GM19239 (cell line): ENCODE measurements at places on chromosomes 7 and 10.
A peak's percentile ranks its signal among the peaks of the same experiment; 100 is the strongest.

GRCh38 chr10:132961787-132962622 is 19.6 kb upstream of the CFAP46 start:
- DNase-seq, result peak; percentile 61

- no peak for DNase-seq
Measured at GRCh38 chr10:126350216-126350992, 37.9 kb downstream of the ADAM12 start.

DNA sequence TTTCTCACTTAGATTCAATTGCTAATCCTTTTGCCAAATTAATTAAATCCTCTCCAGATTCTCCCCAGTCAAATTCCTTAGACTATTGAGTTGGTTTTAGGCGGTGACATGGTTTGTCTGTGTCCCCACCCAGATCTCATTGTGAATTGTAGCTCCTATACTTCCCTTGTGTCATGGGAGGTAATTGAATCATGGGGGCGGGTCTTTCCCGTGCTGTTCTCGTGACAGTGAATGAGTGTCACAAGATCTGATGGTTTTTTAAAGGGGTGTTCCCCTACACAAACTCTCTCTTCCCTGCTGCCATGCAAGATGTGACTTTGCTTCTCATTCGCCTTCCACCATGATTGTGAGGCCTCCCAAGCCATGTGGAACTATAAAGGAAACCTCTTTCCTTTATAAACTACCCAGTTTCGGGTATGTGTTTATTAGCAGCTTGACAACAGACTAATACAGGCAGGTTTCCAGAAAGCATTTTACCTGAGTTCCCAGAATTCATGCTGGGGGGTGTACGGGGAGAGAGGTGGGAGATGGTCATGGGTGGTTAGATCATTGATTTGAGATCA is 44.7 kb upstream of the GARS1 start:
- DNase-seq, result no peak

DNA sequence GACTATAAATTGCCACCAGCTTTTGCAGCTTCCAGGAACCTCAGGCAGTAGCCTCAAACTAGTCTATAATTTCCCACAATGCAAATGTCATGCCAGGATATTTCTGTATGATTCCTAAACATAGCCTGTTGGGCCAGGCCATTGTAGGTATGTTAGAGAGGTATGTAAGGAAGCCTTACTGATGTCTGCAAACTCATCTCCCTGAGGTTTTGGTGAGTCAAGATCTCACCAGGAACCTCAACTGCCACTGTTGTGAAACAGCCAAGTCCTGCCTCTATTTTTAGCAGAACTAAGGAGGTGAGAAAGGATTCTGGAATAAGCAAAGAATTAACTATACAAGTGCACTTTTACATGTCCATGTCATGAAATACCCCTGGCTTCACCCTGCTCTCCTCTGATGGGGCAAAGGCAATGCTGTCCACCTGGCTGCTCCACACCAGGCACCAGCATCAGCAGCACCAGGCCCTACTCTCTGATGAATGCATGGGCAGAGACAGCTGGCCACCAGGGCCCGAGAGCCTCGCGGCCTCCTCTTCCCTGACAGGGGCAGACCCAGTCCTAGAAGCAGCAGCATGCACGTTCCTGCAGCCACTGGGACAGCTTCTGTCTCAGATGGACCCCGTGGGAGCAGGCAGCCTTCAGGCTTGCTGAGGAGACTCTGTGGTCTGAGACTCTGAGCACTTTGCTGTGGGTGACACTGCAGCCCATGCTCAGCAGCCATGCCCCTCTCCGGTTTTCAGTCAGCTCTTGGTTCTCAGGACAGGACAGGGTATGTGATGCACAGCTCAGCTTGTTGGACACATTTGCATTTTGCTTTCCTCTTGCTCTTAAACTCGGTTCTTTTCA is 147.3 kb downstream of the ZMYND11 start:
- no peak for DNase-seq

DNA sequence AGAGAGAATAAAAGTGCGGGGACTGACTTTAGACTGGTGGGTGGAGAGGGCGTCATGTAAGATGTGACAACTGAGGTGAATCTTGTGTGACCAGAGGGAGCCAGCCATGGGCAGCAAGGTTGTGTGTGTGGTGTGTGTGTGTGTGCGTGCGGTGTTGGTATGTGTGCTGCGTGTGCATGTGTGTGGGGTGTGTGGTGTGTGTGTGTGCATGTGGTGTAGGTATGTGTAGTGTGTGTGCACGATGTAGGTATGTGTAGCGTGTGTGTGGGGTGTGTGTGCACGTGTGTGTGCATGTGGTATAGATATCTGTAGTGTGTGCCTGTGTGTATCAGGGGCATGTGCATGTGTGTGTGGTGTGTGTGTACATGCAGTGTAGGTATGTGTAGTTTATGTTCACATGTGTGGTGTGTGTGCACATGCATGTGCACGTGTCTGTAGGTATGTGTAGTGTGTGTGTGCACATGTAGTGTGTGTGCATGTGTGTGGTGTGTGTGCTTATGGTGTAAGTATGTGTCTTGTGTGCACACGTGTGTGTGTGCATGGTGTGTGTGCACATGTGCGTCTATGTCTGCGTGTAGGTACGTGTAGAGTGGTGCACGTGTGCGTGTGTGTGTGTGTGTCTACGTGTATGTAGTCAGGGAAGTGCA is 312.3 kb upstream of the MKI67 start:
- DNase-seq, result no peak

- no peak for DNase-seq
Measured at GRCh38 chr10:122323941-122324675, 50.4 kb upstream of the PLEKHA1 start.

DNA sequence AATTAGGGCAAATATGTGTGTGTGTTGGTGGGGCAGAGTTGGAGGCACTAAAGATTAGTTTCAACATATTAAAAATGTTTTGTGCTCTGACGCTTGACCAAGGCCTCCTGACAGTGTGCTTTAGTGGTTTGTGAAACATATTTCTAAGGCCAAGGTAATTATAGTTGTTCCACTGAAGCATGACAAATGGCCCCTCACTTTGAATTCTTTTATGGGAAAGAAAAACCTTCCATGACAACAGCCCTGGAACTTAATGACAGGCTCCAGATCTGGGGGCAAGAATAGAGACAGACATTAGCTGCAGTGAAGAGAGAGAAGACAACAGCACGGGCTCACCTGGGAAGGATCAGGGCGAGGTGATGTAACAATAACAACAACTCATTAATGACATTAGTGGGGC is 155.8 kb downstream of the CHN2 start:
- DNase-seq, result no peak

DNA sequence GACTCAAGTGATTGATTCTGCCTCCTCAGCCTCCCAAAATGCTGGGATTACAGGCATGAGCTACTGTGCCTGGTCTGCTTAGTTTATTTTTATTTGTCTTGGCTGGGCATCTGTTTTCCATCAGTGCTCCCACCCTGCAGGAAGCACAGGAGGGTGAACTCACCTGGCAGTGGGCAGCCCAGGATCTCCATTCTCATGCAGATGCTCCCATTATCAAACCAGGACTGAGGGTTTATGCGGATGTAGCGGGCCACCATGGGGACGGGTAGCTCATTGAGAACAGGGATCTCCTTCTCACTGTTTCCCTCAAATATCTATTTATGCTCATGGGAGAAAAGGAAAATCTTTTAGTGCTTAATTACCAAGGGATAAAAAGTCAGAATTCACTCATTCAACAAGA is 93.8 kb downstream of the CPXM2 start:
- DNase-seq, result no peak

GRCh38 chr7:2209146-2209960 is 23.4 kb downstream of the MAD1L1 start:
- DNase-seq, result peak; percentile 82

DNA sequence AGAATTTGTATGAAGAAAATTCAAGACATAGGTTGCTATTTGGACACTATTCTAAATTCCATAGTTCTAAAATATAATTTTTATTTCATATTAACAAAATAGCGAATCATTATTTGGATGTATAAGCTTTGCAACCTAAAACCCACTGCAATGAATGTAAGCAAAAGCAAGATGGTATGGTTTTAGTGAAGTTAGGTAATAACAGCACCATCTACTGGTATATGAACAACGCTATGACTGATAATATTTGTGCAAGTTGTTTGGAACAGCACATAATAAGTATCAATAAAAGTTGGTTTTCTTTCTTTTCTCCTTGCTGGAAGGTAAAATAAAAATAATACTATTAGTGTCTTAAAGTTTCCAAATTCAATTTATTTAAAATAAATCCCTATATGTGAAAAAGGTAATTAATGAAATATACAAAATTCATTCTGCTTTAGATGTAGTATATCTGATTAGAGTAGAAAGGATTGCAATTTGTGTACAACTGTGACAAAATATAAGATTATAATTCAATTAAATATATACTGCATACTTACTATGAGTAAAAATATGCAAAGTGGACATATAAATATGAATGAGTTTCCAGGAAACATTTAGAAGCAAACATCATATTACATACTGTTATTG is 79.0 kb upstream of the LSM8 start:
- no peak for DNase-seq

DNA sequence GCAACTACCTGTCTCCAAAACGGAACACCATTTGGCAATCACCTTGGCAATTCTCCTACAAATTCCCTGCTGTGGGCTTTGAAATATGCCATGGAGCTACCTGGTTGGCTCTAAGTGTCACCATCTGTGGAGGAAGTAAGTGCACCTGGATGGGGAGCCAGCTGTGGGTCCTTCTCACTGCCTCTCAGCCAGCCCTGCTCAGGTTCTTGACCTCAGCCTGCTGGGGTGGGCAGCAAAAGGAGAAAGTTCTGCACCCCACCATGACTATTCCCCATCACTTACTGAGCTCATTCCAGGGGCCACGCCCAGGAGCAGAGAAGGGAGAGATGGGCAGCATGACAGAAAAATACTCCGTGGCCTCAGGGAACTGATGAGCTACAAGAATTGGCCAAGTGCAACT is 158.7 kb downstream of the TNS3 start:
- no peak for DNase-seq

GRCh38 chr7:1948887-1949680 is 279.0 kb downstream of the ELFN1 start:
- DNase-seq, result no peak

DNA sequence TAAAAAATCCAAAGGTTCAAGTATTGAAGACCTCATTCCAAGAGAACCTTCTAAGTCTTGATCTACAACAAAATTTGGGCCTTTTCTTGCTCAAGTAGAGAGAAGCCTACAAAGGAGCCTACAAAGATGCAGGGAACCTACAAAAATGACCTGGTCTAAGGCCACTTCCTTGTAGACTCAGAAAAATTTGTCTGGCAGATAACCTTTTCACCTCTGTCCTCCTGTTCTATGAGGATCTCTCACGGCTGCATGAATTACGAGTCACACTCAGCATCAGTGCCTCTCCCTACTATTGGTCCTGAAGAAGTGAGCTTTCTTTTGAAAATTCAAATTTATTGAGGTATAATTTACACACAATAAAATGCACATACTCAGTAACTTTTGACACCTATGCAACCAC is 29.3 kb downstream of the CCNJ start:
- no peak for DNase-seq

GRCh38 chr7:24786941-24787340 is 29.7 kb upstream of the GSDME start:
- DNase-seq, result no peak

DNA sequence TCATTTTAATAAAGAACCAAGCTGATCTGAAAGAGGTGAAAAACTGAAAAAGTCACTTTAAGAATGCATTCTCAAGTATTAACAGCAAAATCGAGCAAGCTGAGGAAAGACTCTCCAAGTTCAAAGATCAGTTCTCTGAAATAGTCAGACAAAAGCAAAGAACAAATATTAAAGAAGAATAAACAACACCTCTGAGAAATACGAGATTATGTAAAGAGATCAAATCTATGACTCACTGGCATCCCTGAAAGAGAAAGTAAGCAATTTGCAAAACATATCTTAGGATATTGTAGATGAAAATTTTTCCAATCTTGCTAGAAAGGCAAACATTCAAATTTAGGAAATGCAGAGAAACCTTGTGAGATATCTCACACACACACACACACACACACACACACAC is 138.4 kb upstream of the HGF start:
- no peak for DNase-seq

DNA sequence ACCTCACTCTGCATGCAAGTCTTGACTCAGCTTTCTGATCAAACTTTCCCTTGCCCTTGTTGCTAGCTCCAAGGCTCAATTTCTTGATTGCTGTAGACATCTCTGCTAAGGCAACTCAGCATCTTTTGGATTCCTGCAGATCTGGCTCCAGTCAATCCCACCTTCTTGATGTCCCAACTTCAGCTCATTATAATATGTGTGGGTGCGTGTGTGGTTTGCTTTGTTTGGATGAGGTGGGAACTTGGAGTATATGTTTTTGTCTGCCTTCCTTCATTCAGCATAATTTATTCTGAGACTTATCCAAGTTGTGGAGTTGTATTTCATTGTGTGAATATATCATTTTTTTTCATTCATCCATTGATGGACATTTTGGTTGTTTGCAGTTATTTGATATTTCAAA is 364.8 kb upstream of the IGFBP3 start:
- no peak for DNase-seq

DNA sequence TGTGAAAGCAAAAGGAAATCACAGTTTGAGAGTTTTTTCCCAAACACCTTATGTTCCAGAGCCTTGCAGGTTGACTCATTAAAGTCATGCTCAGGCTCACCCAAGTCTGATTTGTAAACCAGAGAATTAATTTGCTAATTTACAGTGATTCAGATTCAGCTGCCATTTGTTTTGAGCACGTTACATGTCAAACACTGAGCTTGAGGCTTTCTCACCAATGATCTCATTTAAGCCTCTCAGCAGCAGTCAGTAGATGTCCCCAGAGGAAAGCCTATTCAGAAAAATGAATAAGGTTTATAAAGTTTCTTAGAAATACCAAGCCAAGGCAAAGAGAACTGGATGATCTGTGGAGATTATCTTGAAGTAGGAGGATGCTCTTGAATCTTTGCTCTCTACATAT is 420.4 kb downstream of the HTR7 start:
- no peak for DNase-seq

GRCh38 chr7:72413886-72414285 is 1.7 kb upstream of the CALN1 start:
- no peak for DNase-seq

DNA sequence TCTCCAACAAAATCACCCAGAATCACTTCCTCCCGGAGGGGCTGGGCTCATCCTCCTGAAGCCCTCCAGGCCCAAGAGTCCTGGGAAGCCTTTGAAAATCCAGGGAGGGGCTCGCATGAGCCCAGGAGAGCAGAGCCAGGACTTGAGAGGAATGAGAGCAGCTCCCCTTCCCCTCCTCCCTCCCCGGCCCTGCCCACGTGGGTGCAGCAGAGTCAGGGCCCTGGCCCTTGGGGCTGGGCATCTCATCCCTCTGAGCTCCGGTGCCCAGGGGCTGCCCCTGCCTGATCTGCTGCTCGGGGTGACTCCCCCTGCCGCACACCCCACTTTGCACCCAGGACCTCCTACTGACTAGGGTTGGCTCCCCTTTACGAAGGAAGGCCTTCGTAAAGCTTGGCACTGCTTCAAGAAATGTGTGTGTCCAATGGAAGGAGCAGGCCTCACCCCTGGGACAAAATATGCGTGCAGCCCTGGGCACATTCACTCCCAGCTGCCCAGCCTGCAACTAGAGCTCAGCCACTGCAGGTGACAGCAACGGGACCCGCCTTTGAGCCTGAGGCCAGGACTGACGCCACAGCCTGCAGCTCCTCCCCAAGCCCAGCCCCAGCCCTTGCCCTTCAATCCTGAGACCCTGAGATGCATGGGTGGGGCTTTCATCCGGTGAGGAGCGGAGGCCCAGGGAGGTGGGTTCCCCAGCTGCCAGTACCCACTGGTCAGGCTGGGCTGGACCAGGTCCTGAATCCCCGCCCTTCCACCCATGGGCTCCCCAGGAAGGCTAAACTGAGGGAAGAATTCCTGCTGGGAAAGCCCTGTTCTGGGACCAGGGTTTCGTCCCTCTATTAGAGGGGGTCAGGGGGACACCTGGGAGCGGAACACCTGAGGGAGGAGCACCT is 21.8 kb downstream of the PWWP2B start:
- DNase-seq, result no peak

- no peak for DNase-seq
Measured at GRCh38 chr10:17737027-17737965, 14.7 kb upstream of the TMEM236 start.
